ENCODE measurements at places on chromosomes 16 and 17.

- DNase-seq, result no peak
Measured at GRCh38 chr16:78896280-78896679, 704.3 kb downstream of the MAF start.

DNA sequence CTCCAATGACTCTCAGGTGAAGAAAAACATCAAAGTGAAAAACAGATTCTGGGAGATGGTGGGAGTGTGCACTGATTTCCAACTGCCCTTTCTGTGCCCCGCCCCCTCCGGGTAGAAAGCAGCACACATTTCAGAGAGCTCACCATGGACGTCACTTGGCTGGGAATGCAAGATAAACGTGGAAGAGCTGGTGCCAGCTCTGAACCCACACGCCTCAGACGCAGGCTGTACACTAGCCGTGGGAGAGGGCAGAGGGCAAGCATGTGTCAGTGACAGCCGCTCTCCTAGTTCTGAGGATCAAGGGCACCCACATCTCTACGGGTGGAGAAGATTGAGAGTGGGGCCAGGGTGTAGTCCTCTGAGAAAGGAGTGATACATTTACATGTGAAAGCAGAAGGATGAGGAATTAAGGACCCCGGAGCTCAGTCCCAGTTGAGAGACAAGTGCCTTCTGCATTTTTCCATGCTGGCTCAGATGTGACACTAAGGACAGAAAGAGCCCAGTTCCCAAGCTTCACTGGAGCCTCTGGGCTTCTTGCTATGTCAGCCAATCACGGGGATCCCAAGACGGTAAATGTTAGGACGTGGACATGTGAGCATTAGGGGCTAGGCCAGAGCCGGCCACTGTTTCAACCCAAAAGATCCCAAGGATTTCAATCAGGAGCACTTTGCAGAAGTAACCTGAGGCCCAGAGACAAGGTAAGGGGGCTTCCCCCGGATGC is 101.3 kb downstream of the ZFHX3 start:
- DNase-seq, result no peak

GRCh38 chr17:31680126-31680525 is 178.9 kb downstream of the COPRS start:
- DNase-seq, result peak; percentile 46

DNA sequence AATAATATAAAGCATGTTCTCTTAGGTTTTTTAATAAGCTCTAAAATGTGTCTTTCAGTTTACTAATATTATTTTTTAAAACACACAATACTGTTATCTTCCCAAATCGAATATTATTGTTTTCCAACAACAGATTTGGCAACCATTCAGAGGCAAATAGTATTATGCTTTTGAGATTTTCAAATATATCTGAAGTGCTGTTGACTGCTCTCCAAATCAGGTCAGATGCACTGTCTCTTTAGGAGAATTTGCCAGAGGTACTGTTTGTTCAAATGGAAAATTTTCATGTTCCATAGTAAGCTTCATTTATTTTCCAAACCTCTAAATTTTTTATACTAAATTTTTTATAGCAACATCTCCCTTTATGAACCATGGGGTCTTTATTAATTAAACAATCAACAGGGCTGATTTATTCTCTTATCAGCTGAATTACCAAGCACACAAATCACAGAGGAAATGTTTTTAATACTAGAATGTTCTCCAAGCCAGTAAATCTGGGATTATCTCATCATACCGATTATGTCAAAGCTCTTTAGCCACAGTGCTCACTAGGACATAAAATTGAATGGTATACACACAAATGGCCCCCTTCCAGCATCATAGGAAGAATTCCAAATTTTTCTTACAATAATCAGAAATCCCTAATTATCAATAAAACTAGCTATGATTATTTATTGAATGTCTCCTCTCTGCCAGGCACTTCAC is 108.8 kb upstream of the HLF start:
- no peak for DNase-seq

GRCh38 chr17:57210224-57210553 is 46.1 kb upstream of the MSI2 start:
- DNase-seq, result no peak

DNA sequence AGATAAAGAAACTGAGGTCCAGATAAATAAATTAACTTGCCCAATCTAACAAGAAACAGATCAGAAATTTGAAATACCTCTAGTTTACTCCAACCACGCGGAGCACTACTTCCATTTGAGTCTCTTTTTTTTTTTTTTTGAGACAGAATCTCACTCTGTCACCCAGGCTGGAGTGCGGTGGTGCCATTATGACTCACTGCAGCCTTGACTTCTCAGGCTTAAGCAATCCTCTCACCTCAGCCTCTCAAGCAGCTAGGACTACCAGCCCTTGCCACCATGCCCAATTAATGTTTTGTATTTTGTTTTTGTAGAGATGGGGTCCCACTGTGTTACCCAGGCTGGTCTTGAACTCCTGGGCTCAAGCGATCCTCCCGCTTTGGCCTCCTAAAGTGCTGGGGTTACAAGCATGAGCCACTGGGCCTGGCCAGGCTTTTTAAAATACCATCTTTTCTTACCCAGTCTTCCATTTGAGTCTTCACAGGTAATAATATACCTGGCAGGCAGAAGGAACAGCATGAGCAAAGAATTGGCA is 3.3 kb upstream of the NACA2 start:
- no peak for DNase-seq

DNA sequence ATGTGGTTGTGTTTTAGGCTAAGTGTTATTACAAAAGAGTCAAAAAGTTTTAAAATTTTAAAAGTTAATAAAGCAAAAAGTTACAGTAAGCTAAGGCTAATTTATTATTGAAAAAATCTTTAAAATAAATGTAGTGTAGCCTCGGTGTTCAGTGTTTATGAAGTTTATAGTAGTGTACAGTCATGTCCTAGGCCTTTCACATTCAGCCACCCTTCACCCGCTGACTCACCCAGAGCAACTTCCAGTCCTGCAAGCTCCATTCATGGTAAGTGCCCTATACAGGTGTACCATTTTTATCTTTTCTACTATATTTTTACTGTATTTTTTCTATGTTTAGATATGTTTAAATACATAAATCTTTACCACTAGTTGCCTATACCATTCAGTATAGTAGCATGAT is 98.5 kb upstream of the RPRML start:
- DNase-seq, result no peak

DNA sequence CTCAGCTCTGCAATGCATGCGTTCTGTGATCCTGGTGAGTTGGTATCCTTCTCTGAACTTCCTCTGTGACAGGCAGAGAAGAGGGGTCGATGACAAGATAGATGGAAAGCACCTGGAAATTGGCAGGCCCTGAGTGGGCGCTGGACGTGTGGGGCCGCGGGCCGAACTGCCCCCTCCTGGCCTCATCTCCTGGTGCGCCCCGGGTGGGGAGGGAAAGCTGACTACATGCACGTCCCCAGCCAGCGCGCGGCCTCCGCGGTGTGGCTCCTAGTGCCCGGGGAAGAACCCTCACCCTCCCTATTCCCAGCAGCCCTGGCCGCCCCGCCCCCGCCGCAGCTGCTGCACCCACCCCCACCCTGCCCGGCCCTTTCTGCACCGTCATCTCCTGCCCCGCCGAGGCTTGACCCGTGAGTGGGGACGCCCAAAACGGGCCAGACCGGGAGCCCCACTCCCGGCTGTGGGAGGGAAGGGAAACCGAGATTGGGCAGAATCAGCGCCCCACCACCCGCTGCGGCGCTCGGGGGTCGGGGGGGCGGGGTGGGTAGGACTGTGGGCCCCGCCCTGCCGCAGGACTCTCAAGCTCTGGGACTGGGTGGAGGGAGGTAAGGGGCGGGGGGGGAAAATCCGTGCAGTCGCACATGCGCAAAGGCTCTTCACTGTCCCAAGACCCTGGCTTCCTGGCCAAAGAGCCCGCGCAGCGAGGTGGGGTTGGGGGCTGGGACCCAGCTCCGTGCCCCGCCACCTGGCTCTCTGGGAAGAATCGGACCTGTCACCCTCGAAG is at the start of gene NOL3:
NOL3 (plus strand) TSS at position 371 of the 781 bp plus-strand sequence.
- DNase-seq, result peak; percentile 86

GRCh38 chr17:1967213-1967612 is 57.9 kb downstream of the RTN4RL1 start:
- peak; percentile 46 for DNase-seq

- DNase-seq, result no peak
Measured at GRCh38 chr17:55303701-55304145, 39.0 kb downstream of the HLF start.

- DNase-seq, result no peak
Measured at GRCh38 chr17:19714542-19715411, 1.6 kb downstream of the SLC47A2 start.

GRCh38 chr17:59361916-59362810 is 30.7 kb downstream of the YPEL2 start:
- DNase-seq, result peak; percentile 42

GRCh38 chr16:79826732-79827475 is 226.4 kb upstream of the MAF start:
- no peak for DNase-seq

- peak; percentile 77 for DNase-seq
Measured at GRCh38 chr16:14672403-14672971, 21.6 kb downstream of the PLA2G10 start.

- DNase-seq, result peak; percentile 66
Measured at GRCh38 chr17:8220783-8221662, 10.6 kb upstream of the AURKB start.

DNA sequence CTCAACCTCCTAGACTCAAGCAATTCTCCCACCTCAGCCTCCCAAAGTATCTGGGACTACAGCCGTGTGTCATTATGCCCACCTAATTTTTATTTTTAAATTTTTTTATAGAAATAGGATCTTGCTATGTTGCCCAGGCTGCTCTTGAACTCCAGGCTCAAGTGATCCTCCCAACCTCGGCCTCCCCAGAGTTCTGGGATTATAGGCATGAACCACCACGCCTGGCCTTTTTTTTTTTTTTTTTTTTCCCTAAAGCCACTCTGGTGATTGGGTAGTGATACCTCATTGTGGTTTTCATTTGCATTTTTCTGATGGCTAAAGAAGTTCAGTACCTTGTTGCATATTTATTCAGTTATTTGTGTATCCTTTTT is 1.2 kb upstream of the CDR2L start:
- no peak for DNase-seq

GRCh38 chr16:86078121-86078600 is 179.2 kb downstream of the IRF8 start:
- DNase-seq, result no peak

GRCh38 chr17:34813290-34813689 is 148.0 kb downstream of the CCT6B start:
- no peak for DNase-seq

- DNase-seq, result no peak
Measured at GRCh38 chr16:68077866-68078700, 7.1 kb upstream of the NFATC3 start.

- DNase-seq, result no peak
Measured at GRCh38 chr16:68466174-68466573, 17.9 kb upstream of the SMPD3 start.

- DNase-seq, result no peak
Measured at GRCh38 chr17:41689497-41690299, 1.0 kb downstream of the EIF1 start.
